ENCODE measurements at places on chromosomes 1 and 21. TPM values are rescaled to one million over a fixed set of nuclear protein-coding genes. Genes with fewer than 3 reads are reported as not detected.

DNA sequence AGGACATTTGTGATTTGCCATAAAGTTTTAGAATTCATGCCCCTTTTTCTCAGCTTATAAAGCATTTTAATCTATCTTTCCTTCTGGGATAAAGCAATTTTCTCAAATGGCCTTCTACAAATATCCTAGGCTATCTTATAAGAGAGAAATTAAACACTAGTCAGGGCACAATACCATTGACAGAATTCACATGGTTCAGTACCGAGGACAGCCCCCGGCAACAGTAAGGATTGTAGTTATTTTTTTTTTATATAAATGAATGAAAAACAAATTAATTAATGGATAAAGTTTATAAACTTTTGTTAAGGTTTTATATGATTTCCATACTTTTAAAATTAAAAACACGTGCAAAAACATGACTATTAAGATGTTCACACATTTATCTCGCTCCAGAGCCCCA is 6.9 kb upstream of the KRTAP20-2 start:
- DNase-seq, result no peak

DNA sequence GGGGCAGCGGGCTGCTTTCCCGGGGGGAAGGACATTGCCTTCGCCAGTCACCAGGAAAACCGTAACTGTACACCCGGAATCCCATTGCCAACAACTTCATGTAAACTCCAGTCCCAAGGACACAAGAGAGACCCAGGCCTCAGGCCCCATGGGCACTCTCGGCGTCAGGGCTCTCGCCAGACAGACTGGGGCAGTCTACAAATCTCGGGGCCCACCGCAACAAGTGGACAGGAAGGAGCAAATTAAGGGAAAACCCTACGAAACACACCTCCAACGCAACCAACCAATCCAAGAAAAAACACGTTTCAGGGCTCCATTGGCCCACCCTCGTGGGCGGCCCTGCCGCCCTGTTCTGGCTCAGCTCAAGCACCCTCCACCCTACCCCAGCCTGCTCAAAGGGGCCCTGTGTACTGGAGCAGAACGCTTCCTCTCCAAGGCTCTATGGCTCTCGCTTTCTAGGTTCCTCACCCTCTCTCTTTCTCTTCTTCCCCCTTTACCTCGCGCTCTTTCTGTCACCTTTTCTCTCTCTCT is 4.6 kb upstream of the ZNF678 start:
- DNase-seq, result no peak

- no peak for DNase-seq
Observed at GRCh38 chr1:10803971-10804820, 7.8 kb upstream of the CASZ1 start.

GRCh38 chr1:187689129-187689528 is 860.4 kb downstream of the PLA2G4A start:
- peak; percentile 60 for DNase-seq

- DNase-seq, result no peak
Observed at GRCh38 chr1:107010582-107010981, 45.9 kb upstream of the PRMT6 start.

GRCh38 chr1:224252479-224252878 is 69.4 kb downstream of the DEGS1 start:
- no peak for DNase-seq

DNA sequence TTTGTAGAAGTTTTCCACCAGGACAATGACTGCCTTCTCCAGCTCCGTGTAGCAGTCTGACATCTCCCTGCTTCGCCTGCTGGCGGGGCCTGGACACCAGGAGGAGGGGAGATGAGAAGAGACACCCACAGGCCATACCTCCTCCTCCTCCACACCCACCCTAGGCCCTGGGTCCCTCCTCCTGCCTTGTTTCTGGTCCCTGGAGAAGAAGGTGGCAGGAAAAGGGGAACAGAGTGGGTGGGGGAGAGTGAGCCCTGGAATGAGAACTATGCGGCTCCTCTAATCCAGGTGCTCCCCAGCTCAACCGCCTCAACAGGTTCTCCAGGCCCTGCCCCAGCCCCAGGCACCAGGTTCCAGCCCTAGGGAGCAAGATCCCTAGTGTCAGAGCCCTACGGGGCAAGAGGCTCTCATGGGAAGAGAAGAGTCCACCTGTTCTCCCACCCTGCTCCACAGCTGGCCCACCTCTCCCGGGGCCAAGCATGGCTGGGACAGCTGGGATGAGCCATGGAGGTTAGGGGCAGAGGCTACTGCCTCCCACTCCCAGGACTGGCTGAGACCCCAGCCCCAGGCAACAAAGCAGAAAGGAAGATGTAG is 4.8 kb downstream of the S100A16 start:
- peak; percentile 56 for DNase-seq

GRCh38 chr1:235079443-235080296 is 49.0 kb downstream of the TOMM20 start:
- DNase-seq, result peak; percentile 85

- peak; percentile 52 for DNase-seq
Observed at GRCh38 chr1:183080406-183080805, 57.2 kb downstream of the LAMC1 start.

DNA sequence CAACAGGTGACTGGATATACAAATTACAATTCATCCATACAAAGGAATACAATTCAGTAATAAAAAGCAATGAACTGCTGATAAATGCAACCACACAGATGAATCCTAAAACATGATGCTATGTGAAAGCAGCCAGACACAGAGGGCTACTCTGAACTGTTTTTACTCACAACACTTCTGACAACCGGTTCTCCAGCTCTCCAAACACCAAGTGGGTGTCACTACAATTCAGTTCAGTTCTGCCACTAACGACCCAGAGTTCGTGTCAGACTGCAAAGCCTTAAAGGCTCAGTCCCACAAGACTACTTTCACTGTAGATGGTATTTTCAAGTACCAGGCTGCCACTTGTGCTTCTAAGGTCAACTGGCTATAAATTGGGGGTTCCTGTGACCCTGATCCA is 119.4 kb downstream of the SLC16A1 start:
- DNase-seq, result no peak

- DNase-seq, result no peak
Observed at GRCh38 chr1:226722240-226722900, 16.7 kb downstream of the ITPKB start.

DNA sequence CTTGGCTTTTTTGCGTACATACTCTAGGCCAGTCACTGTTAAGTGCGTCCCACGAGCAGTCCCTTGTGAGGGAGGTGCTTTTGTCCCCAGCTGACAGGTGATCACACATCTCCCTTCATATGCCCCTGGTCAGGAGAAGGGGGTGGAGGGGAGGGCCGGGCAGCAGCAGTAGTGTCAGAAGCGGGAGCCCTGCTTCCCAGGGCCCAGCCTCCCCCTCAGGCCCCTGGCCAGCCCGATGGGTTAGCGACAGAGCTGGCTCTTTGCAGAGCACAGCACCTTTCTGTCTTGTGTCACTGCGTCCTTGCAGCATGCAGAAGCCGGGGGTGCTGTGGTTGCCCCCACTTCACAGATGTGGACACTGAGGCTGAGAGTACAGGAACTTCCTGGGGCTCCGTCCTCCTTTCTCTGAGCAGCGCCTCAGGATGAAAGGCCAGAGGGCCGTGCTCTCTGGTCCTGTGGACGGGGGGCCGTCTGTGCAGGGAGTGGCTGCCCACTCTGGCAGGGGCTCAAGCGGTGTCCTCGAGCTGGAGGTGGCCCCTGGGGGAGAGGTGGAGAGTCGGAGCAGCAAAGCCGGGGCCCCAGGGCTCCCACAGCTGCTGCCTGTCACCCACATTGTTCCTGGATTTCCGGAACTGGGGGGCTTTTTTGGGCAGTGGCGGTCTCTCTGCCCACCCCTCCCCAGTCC is 5.9 kb downstream of the TMEM201 start:
- DNase-seq, result no peak

DNA sequence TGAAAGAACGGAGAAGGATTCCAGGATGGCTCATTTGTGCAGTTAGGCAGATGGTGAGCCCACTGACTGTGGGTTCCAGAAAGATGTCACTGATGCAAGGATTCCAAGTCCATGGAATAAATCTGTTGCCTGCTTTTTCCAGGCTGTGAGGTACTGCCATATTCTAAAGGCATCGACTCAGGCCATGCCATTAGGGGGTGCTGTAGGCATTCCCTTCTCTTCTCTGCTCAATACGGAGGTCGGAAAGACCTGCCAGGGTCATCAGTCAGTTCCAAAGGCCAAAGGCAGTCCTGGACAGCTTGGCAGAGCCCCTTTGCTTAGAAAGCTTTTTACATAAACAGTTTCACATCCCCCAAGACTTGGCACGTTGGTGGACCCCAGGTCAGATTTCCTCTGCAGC is 31.7 kb upstream of the TMEM125 start:
- peak; percentile 57 for DNase-seq

DNA sequence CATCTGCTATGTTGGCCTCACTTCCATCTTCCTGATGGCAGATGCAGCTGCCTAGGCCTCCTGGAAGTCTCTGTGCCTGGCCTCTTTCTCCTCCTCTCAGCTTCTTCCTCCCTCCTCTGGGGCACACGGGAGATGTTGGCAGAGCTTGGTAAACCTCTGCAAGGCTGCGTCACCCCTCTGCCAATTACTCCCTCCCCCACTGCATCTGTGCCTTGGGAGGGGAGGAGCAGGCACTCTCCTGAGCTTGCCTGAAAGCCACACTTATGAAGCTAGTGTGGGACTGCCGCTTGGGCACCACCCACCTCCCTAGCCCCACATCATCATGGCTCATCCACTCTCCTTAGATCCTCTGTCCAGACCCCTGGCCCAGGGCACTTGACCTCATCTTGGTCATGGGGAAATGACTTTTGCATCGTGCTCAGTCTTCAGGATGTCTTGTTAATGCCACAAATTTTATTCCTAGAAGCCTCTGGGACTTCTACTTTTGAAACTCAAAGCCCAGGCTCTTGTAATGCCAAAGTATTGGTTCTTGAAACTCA is 7.3 kb upstream of the TMEM51 start:
- peak; percentile 26 for DNase-seq

DNA sequence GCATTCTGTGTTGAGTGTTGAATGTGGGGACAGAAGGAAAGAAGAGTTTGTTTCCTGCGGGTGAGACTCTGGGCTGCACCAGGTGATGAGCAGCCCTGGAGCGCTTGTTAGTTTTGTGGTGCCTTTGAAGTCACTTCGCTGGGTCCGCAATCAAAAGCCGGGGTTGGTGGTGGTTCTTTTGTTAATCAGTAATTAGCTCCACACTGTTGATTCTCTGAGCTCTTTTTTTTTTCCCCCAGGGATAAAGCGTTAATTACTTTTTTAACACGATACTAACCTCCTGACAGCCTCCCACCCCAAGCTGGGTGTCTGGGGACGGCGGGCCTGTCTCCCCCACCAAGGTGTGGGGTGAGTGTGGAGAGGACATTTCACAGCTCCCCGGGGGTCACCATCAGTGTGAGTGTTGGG is 56.6 kb downstream of the AGPAT3 start:
- no peak for DNase-seq

- peak; percentile 55 for DNase-seq
Observed at GRCh38 chr1:46342084-46342656, 1.6 kb downstream of the NSUN4 start.

DNA sequence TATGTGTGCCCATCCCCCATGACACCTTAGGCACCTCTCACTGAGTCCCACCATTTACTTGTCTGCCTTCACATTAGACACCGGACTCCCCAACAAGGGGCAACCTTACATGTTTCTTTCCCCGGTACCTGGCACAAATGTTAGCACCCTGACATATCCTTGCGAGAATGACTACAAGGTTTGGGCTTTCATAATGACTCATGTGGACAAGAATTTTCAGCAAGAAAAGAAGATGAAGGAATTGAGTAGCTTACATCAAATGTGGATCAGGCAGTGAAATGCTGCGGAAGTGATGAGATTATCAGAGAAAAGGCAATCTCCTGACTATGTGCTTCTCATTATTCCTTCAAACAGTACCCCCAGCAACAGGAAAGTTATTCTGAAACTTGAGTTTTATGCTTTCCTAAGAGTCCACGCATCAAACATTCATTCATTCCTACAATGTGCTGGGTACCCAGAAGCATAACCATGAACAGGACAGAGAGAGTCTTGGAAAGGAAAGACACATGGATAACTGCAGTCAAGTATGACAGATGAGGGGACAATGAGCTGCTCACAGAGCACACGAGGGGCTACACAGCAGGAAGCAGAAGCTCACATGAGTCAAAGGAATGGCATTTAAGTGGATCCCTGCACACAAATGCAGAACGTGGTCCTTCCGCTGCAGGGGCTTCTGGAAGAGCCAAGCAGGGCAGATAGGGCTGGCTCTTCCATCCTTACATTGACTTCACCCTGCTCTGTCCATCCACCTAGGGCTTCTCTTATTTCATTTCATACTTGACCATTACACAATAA is 112.1 kb downstream of the PCNX2 start:
- peak; percentile 67 for DNase-seq

DNA sequence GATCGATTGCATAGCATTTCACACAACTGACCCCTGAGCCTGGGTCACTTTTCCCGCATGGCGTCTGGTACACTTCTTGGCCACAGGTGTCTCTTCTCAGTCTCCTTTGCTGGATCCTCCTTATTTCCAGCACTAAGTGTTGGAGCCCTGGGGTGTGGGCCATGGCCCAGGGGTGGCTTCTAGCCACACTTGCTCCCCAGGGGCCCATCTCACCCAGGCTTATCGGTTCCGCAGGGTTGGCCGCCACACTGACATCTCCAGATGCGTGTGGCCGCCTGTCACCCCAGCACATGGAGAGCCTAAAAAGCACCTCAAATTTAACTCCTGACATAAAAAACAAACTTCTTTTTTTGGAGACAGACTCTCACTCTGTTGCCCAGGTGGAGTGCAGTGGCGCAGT is 2.4 kb downstream of the THAP3 start:
- no peak for DNase-seq

GRCh38 chr1:83905315-83905907 is 93.5 kb downstream of the TTLL7 start:
- DNase-seq, result no peak

DNA sequence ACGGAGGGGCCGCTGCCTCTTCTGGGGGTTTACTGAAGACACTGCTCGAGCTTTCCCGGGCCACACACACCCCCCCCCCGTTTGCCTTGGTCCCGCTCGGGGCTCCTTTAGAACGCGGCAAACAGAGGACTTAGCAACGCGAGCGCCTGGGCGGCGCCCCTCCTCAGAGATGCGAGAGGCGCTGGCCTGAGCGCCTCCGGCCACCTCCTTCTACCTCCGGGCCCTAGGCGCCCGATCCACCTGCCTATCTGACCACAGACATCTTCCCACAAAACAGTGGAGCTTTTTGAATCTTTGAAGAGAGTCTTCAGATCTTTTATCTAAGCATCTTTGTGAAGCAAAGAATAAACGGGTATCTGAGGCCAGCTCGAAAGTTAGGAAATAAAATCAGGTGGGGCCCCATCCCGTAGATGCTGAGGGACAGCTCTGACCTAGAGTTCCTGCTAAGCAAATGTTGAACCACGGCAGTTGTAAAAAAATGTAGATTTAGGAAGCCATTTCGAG is 436 bp upstream of the TTLL7 start:
- DNase-seq, result peak; percentile 73

Gene SH2D1B
- total RNA-seq, result 0.10 TPM

Gene RHCE
- not detected for total RNA-seq

Gene COL11A1
- total RNA-seq, result 0.10 TPM

Gene OLFM3
- not detected for total RNA-seq

Gene USH2A
- under 0.01 TPM for total RNA-seq

Gene ERRFI1
- total RNA-seq, result 143 TPM

Gene KIAA0319L
- total RNA-seq, result 37.6 TPM

Gene ADAMTS1
- 0.07 TPM for total RNA-seq

Gene C1orf185
- not detected for total RNA-seq

Gene CASQ2
- not detected for total RNA-seq

Data from HT1080 (cell line).